ENCODE measurements at places on chromosomes 16 and 17.
A peak's percentile ranks its signal among the peaks of the same experiment; 100 is the strongest.

DNA sequence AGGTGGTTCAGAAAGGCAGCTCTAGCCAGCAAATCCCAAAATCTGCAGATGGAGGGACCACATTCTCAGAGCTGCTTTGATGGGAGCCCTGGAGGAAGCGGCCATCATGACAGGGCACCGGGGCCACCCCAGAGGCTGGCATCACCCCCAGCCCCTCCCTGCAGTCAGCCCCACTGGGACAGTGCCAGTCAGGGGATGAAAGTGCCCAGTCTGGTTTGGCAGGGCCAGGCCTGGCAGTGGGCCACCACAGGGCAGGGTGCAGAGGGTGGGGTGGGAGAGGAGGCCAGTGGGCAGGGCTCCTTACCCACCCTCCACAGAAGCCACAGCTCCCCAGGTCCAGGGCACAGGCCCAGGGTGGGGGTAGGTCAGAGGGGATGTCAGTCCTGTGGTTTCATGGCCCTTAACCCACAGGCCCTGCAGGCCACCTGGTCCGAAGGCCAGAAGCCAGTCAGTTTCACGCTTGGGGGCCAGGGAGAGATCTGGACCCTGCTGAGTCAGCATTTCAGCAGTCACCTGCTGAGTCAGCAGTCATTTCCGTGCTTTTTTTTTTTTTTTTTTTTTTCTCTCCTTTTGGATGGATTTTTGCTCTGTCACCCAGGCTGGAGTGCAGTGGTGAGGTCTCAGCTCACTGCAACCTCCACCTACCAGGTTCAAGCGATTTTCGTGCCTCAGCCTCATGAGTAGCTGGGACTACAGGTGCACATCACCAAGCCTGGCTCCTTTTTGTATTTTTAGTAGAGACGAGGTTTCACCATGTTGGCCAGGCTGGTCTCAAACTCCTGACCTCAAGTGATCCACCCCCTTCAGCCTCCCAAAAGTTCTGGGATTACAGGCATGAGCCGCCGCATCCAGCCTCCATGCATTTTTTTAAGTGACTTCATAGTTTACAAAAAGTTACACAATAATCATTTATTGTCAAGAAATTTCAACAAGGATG, 10.4 kb downstream of the SLC25A10 start:
- DNase-seq, result no peak

GRCh38 chr17:4948166-4948930, at the start of gene PFN1:
Gene PFN1 (minus strand): TSS chr17:4948530. CDS start chr17:4948394, 136 bp downstream.
- peak; percentile 88 for DNase-seq

GRCh38 chr17:73548620-73549311, 95.5 kb downstream of the SDK2 start:
- DNase-seq, result no peak

GRCh38 chr17:71519285-71519684, 601.5 kb upstream of the SOX9 start:
- DNase-seq, result no peak

- DNase-seq, result no peak
Observed at GRCh38 chr17:22512506-22512905, 820.2 kb downstream of the KCNJ18 start.

DNA sequence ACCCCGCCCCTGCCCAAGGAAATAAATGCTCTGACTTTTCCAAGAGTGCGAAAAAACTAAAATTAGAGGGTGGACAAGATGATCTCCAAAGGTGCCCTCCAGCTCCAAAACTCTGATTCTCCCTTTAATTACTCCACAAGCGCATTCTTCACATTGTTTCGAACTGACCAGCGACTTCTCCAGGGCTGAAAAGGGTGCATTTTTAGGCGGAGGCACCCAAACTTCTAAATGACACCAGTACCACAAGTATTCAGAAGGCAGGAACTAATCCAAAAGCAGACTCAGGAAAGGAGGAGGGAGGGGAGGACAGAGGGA, 750 bp downstream of the ZFHX3 start:
- no peak for DNase-seq

DNA sequence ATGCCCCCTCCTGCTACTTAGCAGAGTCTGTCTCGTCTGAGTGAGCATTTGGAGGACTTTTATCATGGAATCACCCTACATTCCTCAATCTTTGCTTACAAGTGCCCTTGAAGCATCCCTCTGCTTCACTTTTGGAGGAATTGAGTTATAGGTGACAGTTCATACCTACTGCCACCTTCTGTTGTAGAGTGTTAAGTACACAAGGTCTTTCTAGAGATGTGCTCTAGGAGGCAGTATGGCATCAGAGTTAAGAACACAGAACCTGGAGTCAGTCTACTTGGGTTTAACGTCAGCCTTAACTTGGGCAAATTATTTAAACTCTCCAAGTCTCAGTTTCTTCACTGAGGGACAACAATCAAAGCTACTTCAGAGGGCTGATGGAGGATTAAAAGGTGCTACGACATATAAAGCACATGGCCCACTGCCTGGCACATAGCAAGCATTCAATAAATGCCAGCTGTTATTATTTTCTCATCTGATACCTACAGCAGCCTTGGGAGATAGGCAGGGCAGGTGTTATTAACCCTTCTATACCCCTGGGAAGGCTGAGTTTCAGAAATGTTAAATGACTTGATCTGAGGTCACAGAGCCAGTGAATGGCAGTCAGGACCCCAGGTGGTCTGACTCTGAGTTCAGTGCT, 62.2 kb downstream of the UTP18 start:
- DNase-seq, result peak; percentile 70

GRCh38 chr17:44981221-44981968, 13.3 kb upstream of the C1QL1 start:
- DNase-seq, result no peak

- DNase-seq, result no peak
Observed at GRCh38 chr16:53537626-53538025, 34.6 kb upstream of the AKTIP start.

DNA sequence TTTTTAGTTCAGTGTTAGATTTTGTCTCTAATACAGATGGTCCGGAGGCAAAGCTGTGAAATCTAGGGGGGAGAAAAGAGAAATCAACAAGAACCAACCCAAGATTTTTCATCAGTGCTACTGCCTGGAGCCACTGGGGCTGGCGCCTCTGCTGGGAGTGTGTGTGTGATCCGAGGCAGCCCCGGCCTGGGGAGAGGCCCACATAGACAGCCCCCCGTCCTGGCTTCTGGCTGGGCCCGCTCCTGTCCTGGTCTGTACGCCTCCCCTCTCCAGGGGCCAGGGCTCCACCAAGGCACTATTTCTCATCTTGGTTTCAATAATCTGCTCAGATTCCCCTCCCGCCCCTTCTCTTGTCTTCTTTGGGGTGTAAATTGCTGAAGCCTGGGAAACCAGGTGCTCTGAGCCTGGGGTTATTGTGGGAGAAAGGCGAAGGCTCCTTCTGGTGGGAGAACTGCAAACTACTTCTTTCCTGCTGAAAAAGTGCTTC, 7.8 kb downstream of the BAHCC1 start:
- peak; percentile 60 for DNase-seq

DNA sequence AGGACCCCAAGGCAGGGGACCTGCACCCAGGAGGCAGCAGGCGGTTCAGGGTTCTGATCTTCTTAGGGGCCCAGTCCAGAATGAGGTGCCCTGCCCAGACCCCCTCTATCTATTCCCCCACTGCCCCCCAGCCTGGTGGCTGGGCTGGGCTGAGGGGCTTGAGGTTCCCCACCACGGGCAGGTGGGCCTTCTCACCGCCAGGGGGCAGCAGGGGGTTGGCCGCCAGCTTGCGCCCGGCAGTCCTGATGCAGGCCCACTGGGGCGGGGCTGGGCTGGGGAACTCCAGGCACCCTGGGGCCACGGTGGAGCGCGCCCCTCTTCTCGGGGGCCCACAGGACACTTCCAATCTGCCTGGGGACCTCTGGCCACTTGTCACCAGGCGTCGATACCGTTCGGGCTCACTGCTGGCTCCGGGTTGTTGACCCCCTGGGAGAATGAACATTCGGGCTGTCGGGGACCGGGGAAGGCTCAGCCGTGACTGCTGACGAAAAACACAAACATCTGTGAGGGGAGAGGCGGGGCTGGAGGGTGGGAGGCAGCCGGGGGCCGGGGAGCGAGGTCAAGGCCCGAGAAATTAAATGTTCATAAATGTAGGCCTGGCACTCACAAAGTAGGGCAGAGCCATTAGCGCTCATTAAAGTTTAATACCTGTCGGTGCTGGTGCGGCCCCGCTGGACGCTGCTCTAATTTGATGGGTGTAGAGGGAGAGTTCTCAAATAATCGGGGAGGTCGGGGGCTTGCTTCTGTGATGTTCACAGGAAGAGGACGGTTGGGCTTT, 219.3 kb upstream of the GSE1 start:
- peak; percentile 88 for DNase-seq

GRCh38 chr17:521183-521525, 168.5 kb upstream of the RPH3AL start:
- no peak for DNase-seq

All from neural progenitor cell (in vitro differentiated cells).